GF-D8 (cell line): ENCODE measurements at places on chromosomes 3 and 15.
A peak's percentile ranks its signal among the peaks of the same experiment; 100 is the strongest.

- peak; percentile 7 for DNase-seq
Measured at GRCh38 chr3:14780927-14781507, 37.7 kb upstream of the FGD5 start.

GRCh38 chr15:23647421-23648370 is at the start of gene MAGEL2:
TSS of gene MAGEL2 (minus strand) at chr15:23647867. CDS start at chr15:23647742, 125 bp downstream.
- no peak for DNase-seq

DNA sequence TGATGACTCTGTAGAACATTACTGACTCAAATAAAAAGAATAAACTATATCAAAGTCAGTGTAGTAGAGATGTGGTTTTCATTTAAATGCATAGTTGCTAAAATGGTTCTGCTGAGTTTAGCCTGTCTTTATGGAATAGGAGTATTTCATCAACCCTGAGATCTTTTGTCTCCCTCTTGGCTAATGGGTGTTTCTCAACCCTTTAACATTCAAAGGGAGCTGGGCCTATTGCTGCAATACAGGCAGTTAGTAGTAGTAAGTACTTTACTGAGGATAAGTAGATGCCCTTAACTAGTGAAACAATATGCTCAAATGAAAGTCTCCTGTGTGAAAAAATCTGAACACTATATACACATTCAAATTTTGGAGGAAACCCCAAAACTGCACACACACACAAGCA is 184.7 kb upstream of the TTC14 start:
- DNase-seq: no peak

- no peak for DNase-seq
Measured at GRCh38 chr15:52259503-52259902, 36.1 kb downstream of the MYO5C start.

GRCh38 chr3:157261000-157261399 is 101.1 kb upstream of the CCNL1 start:
- no peak for DNase-seq

- no peak for DNase-seq
Measured at GRCh38 chr3:117118604-117119003, 409.0 kb downstream of the TUSC7 start.

- no peak for DNase-seq
Measured at GRCh38 chr15:64029110-64029509, 17.2 kb downstream of the DAPK2 start.

GRCh38 chr15:68279779-68280753 is 2.5 kb downstream of the FEM1B start:
- no peak for DNase-seq

- no peak for DNase-seq
Measured at GRCh38 chr15:42804739-42805138, 67.8 kb upstream of the CDAN1 start.

DNA sequence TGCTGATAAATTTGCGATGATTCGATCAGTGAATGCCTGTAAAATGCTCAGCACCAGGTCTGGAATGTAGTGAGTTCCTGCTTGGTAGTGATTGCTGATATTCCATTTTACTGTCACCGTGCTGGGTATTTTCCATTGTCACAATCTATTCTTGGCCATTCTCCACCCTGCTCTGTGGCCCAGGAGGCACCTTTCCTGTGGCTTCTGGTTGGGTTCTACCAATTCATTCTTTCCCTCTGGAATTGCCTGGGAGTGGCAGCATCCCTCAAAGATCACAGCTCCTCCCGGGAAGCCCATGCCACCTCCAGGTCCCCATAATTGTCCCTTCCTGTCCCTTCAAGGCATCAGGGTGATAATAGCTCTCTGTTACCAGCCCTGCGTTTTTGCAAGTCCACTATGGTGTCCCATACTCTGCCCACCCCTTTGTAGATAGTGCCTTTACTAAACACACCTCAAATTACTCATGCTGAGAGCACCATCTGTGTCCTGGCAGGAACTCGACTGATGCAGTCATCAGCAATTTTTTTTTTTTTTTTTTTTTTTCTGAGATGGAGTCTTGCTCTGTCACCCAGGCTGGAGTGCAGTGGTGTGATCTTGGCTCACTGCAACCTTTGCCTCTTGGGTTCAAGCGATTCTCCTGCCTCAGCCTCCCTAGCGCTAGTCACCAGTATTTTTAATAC is 177.8 kb upstream of the PROK2 start:
- no peak for DNase-seq

- no peak for DNase-seq
Measured at GRCh38 chr15:72180761-72181324, 16.7 kb downstream of the GRAMD2A start.

- no peak for DNase-seq
Measured at GRCh38 chr15:78045189-78045588, 32.3 kb downstream of the TBC1D2B start.

GRCh38 chr3:15635121-15635661 is 33.6 kb downstream of the BTD start:
- no peak for DNase-seq

DNA sequence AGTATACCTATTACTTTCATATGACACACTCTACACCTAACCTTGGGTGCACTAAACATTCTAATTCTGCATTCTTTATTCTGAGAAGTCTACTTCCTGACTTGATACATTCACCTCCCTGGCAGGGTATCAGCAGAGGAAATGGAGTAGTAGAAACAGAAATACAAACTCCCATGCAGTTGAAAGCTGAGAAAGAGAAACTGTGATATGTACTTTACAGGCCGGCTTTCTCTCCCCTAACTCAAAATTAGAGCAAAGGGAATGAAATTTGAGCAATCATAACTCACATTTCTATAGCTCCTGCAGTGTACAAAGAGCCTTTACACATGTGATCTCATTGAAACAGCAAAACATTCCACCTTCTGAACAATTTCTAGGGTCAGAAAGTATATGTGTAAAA is 135.5 kb upstream of the COL8A1 start:
- no peak for DNase-seq

DNA sequence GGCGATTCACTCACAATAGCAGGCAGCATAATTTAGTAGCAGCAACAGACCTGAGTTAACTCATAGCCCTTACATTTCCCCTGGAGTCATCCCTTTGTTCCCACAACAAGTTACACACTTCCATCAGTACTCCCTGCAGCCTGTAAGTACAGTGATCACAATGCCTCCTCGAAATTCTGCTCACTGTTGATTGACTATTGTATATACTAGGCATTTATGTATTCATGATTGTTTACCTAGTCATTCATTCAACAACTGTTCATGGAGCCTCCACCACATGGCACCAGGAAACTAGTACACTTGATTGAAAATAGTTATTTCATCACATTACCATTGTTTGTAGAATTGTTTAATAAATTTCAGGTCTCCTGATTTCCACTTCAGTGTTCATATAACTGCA is 71.4 kb upstream of the P3H2 start:
- no peak for DNase-seq

DNA sequence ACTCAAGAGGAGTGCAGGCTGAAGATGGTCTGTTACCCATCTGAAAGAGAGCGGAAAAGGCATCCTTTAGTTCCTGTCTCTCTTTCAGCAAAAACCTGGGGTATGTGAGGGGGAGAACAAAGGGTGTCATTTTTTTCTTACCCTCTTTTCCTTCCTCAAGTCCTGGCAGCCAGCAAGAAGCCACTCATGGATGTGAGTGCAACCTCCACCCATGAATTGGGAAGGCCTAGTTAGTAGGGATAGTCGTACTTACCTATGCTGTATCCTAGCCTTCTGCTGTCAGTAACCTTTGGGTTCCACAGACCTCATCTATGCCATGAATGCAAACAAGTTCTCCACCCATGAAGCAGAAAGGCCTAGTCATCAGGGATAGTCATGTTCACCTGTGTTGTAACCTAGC is 472.8 kb downstream of the ZIC1 start:
- DNase-seq: no peak

- no peak for DNase-seq
Measured at GRCh38 chr3:68515237-68515636, 417.1 kb downstream of the TAFA4 start.

GRCh38 chr15:55343168-55343567 is 24.1 kb downstream of the PIGB start:
- no peak for DNase-seq

- no peak for DNase-seq
Measured at GRCh38 chr3:40850861-40851260, 326.1 kb downstream of the ZNF621 start.

DNA sequence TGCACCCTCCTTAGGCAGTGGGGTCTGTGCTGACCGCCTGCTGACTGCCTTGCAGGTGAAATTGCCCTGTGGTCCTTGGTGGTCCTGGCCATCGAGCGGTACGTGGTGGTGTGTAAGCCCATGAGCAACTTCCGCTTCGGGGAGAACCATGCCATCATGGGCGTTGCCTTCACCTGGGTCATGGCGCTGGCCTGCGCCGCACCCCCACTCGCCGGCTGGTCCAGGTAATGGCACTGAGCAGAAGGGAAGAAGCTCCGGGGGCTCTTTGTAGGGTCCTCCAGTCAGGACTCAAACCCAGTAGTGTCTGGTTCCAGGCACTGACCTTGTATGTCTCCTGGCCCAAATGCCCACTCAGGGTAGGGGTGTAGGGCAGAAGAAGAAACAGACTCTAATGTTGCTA is 2.4 kb downstream of the RHO start:
- DNase-seq: no peak

GRCh38 chr3:177005718-177006405 is 191.4 kb downstream of the TBL1XR1 start:
- DNase-seq: no peak

GRCh38 chr3:161069511-161070251 is 35.5 kb downstream of the B3GALNT1 start:
- peak; percentile 66 for DNase-seq

DNA sequence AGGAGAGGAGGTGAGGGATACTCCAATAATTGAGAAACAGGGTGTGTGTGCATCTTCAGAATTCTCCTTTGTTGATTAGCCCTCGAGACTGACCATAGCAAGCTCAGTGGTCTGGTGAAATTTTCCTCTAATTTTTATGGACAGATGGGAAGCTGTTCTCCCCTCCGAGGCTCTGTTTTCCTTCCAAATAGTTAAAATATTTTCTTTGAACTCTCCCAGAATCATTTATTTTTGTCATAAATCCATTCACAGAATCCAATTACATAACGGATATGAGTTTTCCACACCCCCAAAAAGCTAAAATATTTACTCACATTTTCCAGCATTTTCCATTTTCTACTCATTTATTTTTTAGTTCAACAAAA is 36.5 kb downstream of the QTRT2 start:
- no peak for DNase-seq

DNA sequence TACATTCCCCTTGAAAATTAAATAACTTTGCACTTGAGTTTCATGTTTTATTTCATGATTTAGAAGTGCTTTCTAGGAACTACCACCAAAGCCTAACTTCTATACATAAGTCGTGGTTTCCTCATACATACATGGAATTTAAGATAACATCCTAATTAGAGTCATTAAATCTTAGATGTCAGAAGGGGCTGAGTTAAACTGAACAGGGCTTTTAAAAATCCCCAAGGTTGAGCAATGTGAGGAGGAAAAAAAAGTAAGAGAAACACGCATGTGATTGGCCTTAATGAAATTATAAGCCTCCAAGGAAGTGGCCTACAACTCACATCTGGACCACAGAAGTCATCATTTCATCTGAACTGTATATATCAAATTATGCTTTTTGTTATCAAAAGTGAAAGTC is 303.1 kb upstream of the SEMA6D start:
- DNase-seq: no peak

DNA sequence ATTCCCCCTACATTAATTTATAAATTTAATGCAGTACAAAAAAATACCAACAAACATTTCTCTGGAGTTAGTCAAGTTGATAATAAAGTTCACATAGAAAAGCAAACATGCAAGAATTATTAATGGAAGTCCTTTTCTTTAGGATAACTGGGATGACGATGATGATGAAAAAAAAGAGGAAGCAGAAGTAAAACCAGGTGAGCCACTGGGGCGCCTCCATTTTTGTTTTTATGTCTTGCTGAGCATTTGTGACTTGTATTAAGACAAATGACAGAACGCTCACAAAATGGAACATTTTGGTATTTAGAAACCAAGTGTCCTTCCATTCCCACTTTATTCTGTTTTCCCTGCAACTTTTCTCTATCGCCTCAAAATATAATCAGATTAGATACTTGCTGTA is 13.8 kb downstream of the EIF3J start:
- no peak for DNase-seq

GRCh38 chr3:55119268-55119667 is 191.4 kb upstream of the LRTM1 start:
- no peak for DNase-seq

DNA sequence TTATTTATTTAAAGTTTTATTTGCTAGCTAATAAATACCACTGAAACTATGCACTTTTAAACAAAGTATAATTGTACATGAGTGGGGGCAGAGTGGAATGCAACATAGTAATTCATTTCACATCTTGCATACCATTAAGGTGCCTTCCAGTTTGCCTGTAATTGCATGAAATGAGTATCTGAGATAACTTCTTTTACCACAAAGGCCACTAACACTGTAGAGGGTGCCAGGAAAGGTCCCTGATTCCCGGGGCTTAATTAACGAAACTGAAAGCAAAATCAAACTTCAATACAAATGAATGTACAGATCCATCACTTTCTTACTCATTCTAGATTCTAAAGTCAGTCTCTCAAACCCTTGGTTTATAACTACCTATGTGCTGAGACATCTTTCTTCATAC is 2.1 kb downstream of the CD47 start:
- DNase-seq: no peak

DNA sequence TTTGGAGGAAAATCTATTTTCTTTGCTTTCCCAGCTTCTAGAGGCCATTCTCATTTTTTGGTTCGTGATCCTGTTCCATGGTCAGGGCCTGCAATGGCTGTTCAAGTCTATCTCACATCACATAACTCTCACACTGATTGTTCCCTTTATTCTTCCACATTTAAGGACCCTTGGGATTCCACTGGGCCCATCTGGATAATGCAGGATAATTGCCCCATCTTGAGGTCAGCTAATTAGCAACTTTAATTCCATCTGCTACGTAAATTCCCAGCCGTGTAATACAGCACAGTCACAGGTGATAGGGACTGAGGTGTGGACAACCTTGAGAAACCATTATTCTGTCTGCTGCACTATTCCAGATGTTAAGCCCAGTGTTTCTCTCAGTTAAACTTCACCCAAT is 311.6 kb upstream of the CNTN4 start:
- DNase-seq: no peak

DNA sequence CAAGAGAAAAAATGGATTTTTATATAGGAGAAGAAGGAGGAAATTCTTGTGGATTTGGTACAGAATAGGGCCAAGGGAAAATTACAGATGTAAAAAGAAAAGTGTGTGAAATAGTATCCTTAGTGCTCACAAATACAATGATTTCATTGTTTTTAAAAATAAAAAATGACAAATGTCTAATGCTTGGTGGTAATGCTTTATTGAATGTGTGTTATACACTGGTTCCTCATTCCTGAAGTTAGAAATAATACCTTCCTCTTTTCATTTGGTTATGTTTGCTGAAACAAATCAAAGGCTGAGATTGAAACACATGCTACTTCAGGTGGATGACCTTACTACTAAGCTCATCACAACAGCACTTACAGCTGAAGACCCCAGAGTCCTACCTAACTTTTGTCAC is 37.7 kb upstream of the CCR2 start:
- DNase-seq: no peak
